ENCODE measurements at places on chromosomes 6 and 20.

GRCh38 chr20:10665027-10665561 is 8.7 kb downstream of the JAG1 start:
- DNase-seq, result no peak

DNA sequence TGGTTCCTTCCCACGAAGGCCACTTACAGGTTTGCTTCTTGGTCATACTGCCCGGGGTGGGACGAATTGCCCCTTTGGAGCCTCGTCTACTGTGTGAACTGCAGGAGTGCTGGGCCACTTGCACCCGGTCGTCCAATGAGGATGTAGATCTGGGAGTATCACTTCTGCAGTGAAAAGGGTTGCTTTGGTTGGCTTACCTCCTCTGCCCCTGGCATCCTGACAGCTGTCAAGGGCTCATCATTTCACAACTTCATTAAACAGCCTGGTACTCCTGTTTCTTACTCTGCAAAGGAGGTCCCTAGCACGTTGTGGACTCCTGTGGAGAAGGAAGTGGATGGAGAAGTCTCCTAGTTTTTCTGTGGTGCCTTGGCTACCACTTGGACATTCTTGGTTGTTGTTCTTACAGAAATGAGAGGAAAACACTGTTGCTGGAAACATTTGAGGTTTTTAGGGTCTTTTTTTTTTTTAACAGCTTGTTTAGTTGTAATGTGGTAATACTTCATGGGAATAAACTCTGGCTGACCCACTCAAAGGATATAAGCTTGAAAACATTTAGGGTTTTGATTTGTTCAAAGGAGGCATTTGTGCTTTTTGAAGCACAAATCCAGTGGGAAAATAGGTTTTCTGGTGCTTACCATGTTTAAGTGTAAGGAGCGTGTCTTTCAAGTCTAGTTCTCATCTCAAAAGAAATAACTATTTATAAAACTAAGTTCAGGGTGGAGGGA is 60.7 kb downstream of the AKAP12 start:
- no peak for DNase-seq

DNA sequence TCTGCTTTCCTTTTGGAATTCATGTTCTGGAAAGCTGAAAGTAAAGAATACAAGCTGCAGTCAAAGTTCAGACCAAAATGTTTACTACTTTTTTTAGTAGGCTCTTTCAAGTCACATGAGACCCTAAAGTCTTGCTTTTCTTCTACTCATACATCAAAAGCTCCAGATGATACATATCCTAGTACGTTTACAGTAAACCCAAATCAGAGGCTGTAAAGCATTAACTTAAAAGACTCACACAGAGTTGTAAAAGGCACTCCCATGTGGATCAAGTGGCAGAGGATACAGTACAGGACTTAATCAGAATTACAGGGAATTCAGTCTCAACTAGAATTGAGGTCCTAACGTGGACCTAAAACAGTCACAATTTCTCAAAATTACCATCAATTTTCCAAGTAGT is 40.7 kb downstream of the STK38 start:
- no peak for DNase-seq

DNA sequence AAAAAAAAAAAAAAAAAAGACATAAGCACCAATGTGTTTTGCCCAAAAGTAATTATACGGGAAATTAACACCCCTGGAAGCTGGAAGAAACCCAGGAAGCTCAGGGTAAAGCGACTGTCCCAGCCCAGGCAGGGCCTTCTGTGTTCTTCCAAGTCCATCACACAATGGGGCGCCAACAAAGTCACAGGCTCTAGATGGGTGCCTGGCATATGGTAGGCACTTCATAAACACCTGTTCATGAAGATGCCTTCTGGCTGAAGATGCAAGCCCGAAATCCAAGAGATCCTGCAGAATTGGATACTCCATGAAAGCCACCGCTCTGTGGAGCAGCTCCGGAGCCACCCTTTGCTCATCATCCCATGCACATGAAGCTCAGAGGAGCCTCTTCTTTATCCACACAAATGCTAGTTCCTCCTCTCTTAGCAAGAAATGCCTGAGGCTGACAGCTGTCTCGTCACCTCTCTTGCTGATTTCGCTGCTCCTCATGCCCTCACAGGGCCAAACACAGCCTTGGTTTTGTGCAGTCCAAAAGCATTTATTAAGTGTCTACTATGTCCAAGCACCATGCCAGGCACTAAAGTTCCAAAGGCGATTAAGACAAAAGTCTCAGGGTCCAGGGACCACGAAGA is 76.6 kb downstream of the TRERF1 start:
- DNase-seq, result no peak

DNA sequence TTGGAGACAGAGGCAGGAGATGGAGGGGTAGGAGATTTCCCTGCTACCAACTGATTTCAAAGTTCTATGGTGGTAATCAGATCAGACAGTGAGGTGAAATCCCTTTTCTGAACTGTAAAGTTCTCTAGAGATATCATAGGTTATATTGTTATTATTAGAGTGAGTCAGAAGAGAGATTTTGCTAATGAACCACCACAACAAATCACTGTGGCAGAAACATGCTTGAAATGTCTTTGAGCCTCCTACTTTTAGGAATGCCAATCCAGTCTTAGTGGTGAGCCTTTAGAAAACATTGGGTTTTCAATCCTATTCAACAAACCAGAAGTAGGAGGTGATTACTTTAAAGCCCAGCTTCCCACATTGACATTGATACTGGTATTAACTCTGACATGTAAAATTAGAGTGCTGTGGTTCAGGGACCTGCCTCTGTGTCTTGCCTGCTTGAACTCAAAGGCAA is 136.7 kb upstream of the CNR1 start:
- no peak for DNase-seq

DNA sequence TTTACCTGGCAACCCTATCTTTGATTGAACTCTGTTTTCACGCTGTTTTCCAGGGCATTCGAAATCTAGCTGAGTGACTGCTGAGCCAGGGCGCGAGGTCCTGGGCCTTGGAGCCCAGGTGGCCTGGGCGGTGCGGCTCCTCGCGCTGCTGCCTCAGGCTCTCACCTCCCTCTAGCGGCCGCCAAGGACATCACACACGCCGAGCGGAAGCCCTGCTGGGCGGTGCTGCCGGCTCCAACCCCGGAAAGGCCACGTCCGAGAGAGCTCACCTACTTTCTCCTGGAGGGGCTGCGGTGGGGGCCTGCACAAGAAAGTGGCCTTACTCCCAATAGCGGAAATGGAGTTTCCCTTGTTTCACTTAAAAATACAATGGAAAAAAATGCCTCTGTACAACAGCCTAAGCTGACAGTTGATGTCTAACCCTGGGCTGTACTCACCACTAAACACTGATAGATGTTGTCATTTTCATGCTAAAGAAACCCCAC is 77.7 kb downstream of the ELOVL4 start:
- peak; percentile 82 for DNase-seq

All from activated CD4-positive, alpha-beta memory T cell treated with anti-CD3 and anti-CD28 coated beads, Interleukin-2, amount 10 ng/mL, durations not matched to agents 7 days and 5 days (primary cell).